ENCODE measurements at places on chromosomes 4 and X.
A peak's percentile ranks its signal among the peaks of the same experiment; 100 is the strongest.

DNA sequence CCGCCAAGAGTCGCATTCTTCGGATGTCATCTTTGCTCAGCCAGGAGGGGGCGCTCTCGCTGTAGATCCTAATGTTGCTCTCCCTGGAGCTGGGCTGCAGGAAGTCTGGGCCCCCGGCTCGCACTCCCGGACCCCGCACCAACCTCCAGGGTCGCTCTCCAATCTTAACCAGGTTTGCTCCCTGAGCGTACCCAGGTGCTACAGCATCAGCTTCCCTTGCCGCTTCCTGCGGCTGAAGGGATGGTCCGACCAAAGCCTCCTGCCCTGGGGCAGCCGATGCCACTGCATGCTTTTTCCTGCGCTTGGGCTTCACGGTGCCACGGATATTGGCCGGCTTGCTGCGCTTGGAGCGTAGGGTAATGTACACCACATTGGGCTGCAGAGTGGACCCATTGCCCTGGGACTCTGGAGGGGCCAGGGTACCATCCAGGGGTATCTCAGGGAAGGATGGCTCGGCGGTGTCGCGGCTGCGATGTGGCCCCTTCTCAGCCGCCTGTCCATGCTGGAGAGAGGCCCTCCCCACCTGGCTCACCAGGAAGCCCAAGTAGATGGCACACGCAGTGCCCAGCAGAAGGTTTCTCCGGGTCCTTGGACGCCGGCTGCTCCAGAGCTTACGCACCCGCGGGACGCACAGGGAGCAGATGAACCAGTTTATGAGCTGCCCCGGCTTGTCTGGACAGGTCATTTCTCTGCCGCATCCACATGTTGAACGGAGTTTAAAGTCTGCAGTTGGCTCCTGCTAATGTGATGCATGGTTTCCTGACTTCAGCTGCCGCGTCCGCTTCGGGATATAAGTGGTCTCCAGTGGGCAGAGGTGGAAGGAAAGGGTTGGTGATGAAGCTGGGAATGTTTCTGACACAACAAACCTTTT lies 1.9 kb downstream of the GASK1B start:
- no peak for DNase-seq

GRCh38 chr4:154452798-154453346 lies 38.7 kb downstream of the DCHS2 start:
- no peak for DNase-seq

GRCh38 chr4:173237762-173238161 lies 69.2 kb downstream of the GALNT7 start:
- DNase-seq = no peak

- no peak for DNase-seq
Measured at GRCh38 chrX:13825178-13825762, 8.4 kb upstream of the GPM6B start.

DNA sequence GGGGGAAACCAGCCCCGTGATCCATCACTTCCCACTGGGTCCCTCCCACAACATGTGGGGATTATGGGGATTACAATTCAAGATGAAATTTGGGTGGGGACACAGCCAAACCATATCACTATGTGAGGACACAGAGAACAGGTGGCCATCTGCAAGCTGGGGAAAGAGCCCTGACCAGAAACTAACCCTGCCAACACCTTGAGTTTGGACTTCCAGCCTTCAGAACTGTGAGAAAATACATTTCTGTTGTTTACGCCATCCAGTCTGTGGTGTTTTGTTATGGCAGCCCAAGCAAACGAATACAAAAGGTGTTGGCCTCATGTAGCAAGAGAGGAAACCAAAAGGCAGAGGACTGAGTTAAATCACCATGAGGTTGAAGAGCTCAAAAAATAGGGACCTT lies 169.9 kb upstream of the TENM3 start:
- no peak for DNase-seq

DNA sequence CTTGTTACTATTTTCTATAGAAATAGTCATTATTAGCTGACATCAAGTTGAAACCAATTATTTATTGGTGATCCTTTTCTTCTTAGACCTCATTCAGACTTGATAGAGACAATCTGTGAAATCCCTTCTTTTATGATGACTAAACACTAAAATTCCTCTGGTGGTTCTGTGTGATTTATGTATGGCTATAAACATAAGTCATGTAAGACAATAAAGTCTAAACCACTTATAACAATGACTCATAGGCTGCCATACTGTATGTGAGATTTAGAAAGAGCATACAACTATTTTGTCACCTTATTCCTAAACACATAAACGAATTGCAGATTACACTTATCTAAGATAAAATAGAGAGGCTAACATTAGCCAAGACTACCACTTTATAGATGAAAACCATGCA lies 101.1 kb upstream of the PRR32 start:
- DNase-seq = no peak

- DNase-seq = no peak
Measured at GRCh38 chr4:167944721-167945120, 147.6 kb upstream of the ANXA10 start.

- peak; percentile 41 for DNase-seq
Measured at GRCh38 chrX:7083468-7084396, 63.8 kb upstream of the STS start.

GRCh38 chrX:48800574-48801279 lies 1.1 kb upstream of the HDAC6 start:
- no peak for DNase-seq

DNA sequence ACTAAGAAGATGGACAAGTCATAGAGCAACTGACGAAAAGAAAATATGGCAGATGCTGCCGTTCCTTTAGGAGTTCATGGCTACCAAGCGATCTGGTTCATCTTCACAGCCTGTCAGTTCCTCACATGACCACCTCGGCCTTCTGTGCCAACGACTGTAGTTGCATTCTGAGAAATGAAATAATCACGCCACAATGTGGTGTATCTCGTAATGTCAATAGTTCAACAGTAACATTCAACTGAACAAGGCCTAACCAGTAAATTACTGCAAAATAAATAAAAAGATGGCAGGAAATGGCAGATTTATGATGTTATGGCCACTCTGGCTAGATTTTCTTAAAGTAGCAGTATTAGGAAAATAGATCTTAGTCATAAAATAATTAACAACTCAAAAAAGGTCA lies 4.4 kb downstream of the GPRIN3 start:
- DNase-seq = no peak

DNA sequence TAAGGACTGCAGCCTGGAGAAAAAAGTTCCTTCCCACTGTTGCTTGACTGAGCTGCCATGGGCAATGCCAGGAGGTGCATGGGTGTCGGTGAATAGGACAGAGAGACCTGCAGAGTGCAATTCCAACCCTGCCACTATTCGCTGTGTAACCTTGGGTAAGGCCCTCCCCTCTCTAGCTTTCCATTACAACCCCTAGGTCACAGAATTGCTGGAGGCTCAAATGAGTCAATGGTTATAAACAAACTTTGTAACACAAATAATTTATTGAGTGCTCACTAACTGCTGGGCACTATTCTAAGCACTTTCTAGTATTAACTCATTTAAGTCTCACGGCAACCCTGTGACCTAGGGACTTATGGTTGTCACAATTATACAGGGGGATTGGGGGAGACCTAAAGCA lies 37.8 kb downstream of the PJA1 start:
- DNase-seq = no peak

DNA sequence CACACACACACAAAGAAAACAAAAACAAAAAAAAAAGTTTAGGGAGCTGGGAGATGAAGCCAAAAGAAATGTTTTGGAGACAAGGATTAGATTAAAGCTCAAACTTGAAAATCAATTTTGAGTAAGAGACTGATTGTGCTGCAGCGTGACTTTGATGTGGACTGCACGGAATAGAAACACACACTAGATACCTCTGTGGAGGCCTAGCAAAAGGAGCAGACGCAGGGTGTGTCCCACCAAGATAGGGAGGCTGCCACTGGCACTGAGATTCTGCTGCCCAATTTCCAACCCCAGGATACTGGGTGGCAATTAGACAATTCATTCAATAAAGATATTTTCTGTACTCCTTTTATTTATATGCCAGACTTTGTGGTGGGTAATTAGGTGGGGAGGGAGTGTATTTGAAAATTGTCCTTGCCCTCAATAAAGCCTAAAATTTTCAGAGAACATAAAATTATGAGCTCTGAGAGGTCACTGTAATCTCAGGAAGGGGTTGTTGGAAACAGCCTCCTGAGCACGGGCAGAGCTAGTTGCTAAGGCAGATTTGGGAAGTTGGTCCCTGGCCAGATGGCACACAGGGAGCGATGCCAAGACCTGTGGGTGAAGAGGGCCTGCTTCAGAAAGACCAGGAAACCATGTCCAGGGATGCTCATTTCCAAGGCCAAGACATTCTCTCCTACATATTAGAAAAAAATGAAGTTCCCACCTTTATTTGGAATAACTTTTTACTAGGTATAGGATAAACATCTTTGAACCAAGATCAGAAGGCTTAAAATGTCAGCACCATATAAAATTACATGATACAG lies 1.9 kb upstream of the PPP3CA start:
- DNase-seq = no peak

DNA sequence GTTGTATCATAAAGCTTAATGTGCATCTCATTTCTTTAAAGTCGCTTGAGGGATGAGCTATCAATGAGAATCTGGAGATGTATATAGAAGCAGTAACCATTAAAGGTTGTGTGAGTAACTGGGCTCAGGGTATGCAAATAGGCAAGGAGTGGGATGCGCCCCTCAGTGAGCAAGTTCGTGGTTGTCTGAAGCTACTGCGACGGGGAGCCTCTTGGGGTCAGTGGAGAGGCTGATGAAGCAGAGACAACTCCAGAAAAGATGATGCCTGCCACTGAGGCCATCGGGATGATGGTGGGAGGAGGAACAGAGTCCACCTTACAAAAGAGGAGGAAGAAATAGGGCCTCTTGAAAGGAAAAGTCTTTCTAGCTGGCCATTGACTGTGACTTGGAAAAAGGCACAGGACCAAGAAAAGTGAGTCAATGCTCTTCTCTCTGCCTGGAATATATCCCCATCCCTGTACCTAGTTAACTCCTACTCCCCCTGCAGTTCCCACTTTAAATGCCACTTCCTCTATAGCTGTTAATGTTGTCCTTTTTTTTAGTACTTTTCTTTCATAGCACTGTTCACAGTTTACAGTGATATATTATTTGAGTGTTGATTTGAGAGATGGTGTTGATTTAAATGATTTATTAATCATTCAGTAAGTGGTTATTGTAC lies 51.4 kb upstream of the LSM6 start:
- no peak for DNase-seq

GRCh38 chr4:151930372-151930771 lies 169.6 kb upstream of the GATB start:
- no peak for DNase-seq

GRCh38 chr4:187160486-187160885 lies 436.8 kb upstream of the FAT1 start:
- no peak for DNase-seq

GRCh38 chr4:137664416-137664815 lies 132.1 kb upstream of the PCDH18 start:
- no peak for DNase-seq

- no peak for DNase-seq
Measured at GRCh38 chr4:42816880-42817400, 75.6 kb upstream of the GRXCR1 start.

- DNase-seq = no peak
Measured at GRCh38 chrX:15679246-15679645, 14.6 kb upstream of the CLTRN start.

DNA sequence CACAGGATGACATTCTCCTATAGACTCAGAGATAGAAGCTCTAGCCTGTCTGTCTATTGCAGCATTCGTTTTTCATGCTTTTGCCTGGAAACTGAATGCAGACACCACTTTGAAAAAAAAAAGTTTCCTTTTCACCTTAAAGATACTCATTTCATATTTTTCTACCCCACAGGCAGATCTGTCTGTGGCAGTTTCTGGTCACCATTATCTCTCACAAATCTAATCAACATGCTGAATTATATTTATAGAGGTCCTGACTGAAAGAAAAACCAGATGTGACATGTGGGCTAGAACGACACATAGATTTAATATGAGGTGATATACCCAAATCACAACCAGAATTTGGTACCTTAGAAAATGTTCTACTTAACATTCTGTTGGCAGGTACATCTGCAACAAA lies 28.2 kb downstream of the ADGRG4 start:
- no peak for DNase-seq

- DNase-seq = no peak
Measured at GRCh38 chr4:56464581-56464980, 2.8 kb upstream of the SRP72 start.

- DNase-seq = peak; percentile 38
Measured at GRCh38 chrX:131812847-131813825, 210.0 kb upstream of the STK26 start.

- no peak for DNase-seq
Measured at GRCh38 chr4:128378668-128379067, 91.1 kb upstream of the PGRMC2 start.

DNA sequence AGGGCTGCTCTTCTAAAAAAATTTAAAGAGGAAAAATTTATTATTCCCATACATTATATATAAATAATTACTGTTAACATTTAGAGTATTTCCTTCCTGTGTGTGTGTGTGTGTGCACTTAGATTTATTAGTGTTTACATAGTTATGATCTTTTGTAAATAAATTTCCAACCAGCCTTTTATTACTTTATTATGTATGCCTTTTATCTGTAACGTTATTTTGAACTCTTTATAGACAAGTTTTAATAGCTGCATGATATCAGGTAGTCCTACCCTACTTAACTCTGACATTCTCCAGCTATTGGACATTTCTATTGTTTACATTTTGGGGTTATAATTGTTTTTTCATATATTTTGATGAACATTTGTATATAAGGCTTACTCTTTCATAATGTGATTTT lies 8.8 kb downstream of the THAP9 start:
- no peak for DNase-seq

DNA sequence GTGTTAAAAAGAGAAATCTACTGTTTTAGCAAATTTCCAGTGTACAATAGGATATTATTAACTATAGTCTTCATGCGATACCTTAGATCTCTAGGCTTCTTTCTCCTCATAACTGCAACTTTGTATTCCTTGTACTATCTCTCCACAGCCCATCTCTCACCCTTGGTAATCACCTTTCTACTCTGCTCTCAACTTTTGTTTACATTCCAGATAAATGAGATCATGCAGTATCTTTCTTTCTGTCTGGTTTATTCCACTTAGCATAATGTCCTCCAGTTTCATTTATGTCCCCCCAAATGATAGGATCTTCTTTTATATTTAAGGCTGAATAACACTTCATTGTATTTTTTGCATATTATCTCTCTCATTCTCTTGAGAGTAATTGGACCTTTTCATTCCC lies 165.5 kb downstream of the HS3ST1 start:
- DNase-seq = no peak

DNA sequence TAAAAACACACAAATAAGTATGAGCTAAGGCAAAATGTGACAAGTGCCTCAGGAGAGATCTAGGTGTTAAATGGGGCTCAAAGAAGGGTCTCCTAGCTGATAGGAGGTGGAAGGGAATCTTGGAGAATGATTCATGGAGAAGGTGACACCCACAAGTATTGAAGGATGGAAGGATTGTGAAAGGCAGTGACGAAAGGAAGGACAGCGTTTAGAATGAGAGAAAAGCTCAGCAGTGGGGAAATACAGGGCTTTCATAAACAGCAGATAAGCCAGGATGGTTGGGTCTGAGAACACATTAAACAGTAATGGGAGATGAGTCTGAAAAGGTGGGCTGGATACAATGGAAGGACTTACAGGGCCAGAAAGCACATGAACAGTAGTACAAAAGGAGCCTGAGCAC lies 11.5 kb downstream of the ANXA5 start:
- DNase-seq = no peak

- peak; percentile 37 for DNase-seq
Measured at GRCh38 chr4:155758481-155759371, at the start of gene GUCY1B1. GUCY1B1 (plus strand) TSS chr4:155759021; CDS start chr4:155759141, 120 bp downstream.

- no peak for DNase-seq
Measured at GRCh38 chrX:42027367-42028000, 104.1 kb upstream of the CASK start.
